ENCODE measurements at places on chromosomes 3 and 15. TPM values are rescaled to one million over a fixed set of nuclear protein-coding genes. Genes with fewer than 3 reads are reported as not detected.

Gene LARP6
- total RNA-seq: 15.1 TPM

Gene GHSR
- not detected for total RNA-seq

Gene VWA5B2
- 1.2 TPM for total RNA-seq

Gene INSYN1
- 39.7 TPM for total RNA-seq

Gene GOLGA6D
- total RNA-seq: not detected

Gene CSPG4
- 25.1 TPM for total RNA-seq

Gene SNRK
- total RNA-seq: 41.1 TPM

Gene KLHL25
- 36.2 TPM for total RNA-seq

Gene GPR15
- total RNA-seq: not detected

Gene ZNF662
- total RNA-seq: 23.9 TPM

Gene AMIGO3
- not detected for total RNA-seq

Gene CSPG5
- total RNA-seq: not detected

Gene GOLGA8B
- total RNA-seq: 199 TPM

Gene ANKRD63
- total RNA-seq: 0.37 TPM

Gene TRAT1
- 4.8 TPM for total RNA-seq

Gene LSMEM2
- total RNA-seq: not detected

Gene TRPM7
- 92.7 TPM for total RNA-seq

Gene ANKUB1
- not detected for total RNA-seq

Gene CPN2
- total RNA-seq: not detected

Gene LRRC2
- 1.8 TPM for total RNA-seq

Gene MRPL46
- total RNA-seq: 18.4 TPM

Gene AADACL2
- total RNA-seq: not detected

Gene IL5RA
- 0.29 TPM for total RNA-seq

Gene MYH15
- total RNA-seq: not detected

Gene ALDH1A2
- total RNA-seq: not detected

Gene SHQ1
- 77.9 TPM for total RNA-seq

Gene IQCH
- not detected for total RNA-seq

Gene CTXN2
- not detected for total RNA-seq

Gene NCEH1
- total RNA-seq: 7.0 TPM
